Stimulated activated CD8-positive, alpha-beta memory T cell treated with anti-CD3 and anti-CD28 coated beads, Interleukin-4, amount 100 ng/mL, for 24 hours (primary cell): ENCODE measurements at places on chromosomes 13 and 19.

DNA sequence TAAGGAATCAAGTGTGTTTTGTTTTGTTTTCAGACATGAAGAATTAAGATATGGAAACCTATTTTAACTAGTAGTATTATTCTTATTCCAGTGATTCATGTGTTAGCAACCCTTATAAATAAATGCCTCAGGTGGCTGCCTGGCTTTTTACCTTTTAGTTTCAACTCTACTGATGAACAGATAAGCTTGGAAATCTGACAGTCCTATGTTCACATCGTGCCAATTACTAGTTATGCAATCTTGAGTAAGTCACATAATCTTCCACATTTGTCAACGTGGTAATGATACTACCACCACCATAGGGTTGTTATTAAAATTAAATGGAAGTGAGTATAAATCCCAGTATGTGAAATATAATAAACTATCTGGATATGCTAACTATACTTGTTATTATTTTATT, 64.3 kb downstream of the TBC1D4 start:
- no peak for DNase-seq

DNA sequence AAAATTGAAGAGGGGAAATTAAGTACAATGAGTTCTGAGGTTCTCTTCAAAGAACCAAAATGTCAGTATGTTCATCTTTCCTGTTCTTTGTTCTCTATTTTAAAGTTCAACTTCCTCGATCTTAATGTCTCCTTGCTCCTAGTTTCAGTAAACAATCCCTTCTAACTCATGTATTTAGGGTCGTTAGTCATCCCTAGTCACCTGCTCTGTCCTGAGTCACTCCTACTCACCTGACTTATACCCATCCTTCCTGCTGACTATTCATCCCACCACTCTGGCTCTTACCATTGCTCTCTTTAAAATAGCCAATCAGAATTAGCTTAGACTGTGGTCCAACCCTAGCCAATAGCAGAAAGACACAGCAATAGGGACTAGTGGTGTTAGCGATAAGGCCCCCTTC, 24.3 kb downstream of the ZNF90 start:
- DNase-seq = no peak

- DNase-seq = no peak
Observed at GRCh38 chr13:96238241-96238640, 148.3 kb downstream of the HS6ST3 start.

- DNase-seq = peak; percentile 72
Observed at GRCh38 chr19:44002566-44003460, at the start of gene ZNF230. Gene ZNF230, plus strand, starts transcription at chr19:44002957. Its CDS starts 4,122 bp downstream, at chr19:44007079.

- DNase-seq = no peak
Observed at GRCh38 chr13:92717857-92718256, 508.8 kb upstream of the GPC6 start.

DNA sequence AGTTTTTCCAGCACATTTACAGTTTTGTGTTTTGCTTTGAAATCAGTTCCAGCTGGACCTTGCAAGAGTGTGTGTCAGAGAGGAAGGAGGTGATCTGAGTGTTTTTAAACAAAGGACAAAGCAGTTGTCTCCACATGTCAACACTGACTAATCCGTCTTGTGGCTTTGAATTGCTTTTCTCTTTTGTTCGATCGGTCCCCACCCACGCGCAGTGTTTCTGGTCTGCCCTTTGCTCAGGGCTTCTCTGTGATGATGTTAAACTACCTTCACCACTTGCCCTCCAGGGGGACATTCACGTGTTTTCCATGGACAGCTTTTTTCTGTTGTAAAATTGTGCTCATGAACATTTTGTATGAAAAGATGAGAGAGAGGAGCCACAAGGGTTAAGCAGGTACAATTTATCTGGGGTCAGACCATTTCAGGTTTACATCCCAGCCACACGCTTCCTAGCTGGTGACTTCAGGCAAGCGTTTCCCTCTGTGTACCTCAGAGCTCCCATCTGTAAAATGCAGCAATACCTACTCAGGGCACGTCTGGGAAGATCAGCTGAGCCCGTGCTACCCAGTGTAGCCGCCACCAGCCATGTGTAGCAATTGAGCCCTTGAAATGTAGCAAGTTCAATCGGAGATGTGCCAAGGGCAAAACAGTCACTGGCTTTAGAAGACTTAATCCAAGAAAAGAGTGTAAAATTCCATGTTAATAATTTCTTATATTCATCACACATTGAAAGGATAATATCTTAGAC, 13.5 kb upstream of the PLA2G4C start:
- peak; percentile 29 for DNase-seq

GRCh38 chr19:24074720-24075454, 12.1 kb upstream of the ZNF254 start:
- DNase-seq = no peak

GRCh38 chr19:53958168-53958571, 4.6 kb upstream of the CACNG8 start:
- DNase-seq = no peak

- DNase-seq = no peak
Observed at GRCh38 chr13:111322916-111323331, 2.5 kb downstream of the TEX29 start.

GRCh38 chr19:13770013-13770635, 4.1 kb upstream of the C19orf53 start:
- no peak for DNase-seq

GRCh38 chr13:110942248-110942981, 27.5 kb upstream of the ANKRD10 start:
- DNase-seq = peak; percentile 17

DNA sequence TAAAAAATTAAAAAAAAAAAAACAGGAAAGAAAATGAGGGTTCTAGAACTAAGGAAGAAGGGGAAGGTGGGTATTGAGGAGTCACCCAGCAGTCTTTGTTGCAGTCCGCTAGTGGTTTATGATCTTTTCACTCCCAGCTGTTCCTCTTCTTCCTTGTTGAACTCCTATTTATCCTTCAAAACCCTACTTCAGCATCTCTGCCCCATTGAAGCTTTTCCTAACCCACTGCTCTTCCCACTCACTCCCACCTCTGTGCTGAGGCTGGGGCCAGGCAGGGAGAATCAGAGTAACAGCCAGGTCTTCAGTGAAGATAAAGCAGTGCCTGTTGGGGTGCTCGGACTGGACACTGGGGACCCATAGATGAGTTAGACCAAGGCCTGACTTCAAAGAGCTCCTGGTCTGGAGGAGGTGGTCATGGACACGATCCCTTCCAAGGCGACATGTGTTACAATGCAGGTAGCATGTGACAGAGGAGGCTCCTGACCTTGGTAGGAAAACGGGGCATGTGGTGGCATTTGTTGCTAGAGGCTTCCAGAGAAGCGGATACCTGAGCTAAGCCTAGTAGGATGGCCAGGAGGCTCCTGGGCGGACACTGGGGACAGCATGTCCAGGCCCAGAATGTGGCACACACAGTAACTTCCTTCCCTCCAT, 11.4 kb downstream of the RUVBL2 start:
- no peak for DNase-seq

- no peak for DNase-seq
Observed at GRCh38 chr13:97853550-97853949, 99.9 kb upstream of the IPO5 start.

- DNase-seq = no peak
Observed at GRCh38 chr13:79724348-79725103, 243.6 kb downstream of the NDFIP2 start.

DNA sequence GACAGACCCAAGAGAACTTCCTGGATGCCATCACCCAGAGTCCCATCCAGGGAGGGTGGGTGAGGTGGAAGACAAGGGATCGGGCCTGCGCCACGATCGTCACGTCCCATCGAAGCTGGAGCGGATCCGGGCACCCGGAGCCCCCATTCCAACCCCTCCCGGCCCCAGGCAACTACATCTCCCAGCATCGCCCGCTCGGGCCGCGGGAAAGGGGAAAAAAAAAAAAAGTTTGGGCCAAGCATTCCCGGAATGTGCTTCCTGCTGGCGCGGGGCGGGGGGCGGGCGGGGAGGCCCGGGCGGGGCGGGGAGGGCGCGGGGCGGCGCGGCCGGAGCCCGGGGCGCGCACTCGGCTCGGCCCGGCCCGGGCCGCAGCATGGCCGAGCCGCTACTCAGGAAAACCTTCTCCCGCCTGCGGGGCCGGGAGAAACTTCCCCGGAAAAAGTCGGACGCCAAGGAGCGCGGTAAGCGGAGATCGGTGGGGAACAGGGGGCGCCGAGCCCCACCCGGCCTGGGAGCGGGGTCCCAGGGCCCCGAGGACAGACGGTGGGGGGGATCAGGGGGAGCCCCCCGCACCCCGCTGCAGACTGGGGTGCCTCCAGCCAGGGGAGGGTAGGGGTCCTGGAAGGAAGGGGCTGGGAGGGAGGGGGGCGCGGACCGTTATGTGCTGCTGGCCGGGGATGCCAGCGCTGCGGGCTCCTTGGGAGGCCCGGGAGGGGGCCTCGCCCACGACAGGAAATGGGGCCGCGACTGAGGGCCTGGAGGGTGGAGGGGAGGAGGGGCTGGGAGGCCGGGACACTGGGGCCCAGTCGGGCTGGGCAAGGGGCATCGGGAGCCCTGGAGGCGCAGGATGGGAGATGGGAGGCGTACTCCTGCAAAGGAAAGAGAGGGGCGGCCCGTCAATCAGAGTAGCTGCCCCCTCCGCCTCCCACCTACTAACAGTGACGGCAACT, at the start of gene SYDE1:
Gene SYDE1, plus strand, starts transcription at position 341 of the 950 bp plus-strand sequence. Its CDS starts 33 bp downstream, at position 374.
- DNase-seq = peak; percentile 30

DNA sequence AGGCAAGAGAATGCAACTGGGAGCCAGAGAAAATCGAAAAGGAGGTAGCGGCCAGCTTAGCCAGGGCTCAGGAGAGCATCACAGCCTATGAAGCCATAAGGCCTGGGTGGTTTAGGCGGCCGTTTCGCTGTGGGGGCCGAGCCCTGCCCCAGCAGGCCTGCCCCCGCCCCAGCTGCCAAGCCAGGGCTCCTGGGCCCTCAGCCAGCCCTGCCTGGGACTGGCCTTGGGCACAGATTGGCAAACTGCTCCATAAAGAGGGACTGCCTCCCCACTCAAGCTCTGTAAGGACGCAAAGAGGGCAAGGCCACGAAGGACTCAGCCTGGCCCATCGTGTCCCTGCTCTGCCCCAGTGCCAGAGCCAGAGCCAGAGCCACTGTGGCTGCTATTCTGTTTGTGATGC, 10.2 kb downstream of the ZNF653 start:
- no peak for DNase-seq

- DNase-seq = no peak
Observed at GRCh38 chr19:29967623-29968022, 25.6 kb downstream of the URI1 start.

DNA sequence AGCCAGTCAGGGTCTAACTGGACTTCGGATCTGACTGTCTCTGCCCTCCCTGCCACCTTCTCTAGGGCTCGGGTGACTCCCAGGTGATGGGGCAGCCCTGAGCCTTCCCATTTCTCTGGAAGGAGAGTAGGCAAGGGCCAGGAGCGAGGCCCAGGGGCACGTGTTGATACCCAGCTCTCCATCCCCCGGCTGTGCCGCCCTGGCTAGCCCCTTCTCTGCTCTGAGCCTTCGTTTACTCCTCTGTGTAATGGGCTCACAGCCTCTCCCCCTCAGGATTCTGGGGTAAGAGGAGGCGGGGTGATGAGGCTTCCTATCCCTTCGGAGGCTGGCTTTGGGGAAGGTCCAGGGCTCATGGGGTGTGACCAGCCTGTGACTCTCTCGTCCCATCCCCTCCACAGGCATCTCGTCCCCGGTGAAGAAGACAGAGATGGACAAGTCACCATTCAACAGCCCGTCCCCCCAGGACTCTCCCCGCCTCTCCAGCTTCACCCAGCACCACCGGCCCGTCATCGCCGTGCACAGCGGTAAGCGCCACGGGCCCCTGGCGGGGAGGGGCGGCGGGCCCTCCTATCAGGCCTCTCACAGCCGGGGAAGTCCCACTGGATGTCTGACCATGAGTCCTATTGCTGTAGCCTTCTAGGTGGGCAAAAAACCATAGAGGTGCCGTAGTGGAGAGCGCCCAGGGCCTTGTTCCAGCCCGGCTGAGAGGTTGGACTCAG, 31.6 kb downstream of the SMIM24 start:
- no peak for DNase-seq

- no peak for DNase-seq
Observed at GRCh38 chr13:58059624-58060023, 428.1 kb downstream of the PCDH17 start.

DNA sequence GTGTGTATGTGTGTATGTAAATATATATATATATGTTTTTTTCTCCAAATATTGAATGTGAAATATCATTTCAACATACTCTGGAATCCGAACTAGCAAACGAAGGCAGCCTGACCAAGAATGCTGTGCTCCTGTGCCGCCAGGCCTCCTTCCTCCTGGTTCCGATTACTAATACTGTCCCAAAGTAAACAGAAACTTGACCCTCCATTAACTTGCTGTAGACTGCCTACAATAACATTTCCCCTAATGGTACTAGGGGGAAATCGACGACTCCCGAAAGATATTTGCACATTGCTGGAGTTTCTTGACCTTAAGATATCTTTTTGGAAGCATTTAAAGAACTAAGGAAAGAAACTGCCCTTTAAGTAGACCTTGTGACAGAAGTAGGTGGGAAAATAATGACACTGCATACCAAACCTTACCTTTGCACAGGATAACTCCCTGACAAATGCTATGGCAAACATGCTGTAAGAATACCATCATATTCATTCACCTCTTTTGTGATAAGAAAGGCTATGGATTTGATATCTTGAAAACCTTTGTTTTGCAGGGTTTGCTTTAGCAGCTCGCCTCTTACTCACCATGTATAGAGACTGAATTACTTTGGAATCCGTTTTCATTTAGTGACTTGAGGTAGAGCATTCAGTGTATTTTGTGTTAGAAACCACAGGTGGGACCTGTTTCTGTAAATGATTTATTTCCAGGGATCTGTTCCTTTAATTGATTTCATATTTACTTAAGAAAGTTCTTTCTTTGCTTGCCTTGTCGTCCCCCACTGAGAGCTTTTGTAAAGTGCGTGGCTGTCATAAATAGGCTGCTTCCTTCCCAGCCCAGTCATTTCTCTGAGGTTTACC, 80.1 kb downstream of the KLF5 start:
- no peak for DNase-seq

- no peak for DNase-seq
Observed at GRCh38 chr19:29855087-29855486, 43.3 kb downstream of the CCNE1 start.

GRCh38 chr19:43572171-43572588, 3.1 kb downstream of the XRCC1 start:
- DNase-seq = no peak

- DNase-seq = no peak
Observed at GRCh38 chr13:94394723-94395122, 84.8 kb downstream of the DCT start.

- no peak for DNase-seq
Observed at GRCh38 chr13:99263126-99263785, 5.1 kb upstream of the GPR18 start.

- DNase-seq = no peak
Observed at GRCh38 chr19:41031916-41032315, 40.8 kb downstream of the CYP2B6 start.

DNA sequence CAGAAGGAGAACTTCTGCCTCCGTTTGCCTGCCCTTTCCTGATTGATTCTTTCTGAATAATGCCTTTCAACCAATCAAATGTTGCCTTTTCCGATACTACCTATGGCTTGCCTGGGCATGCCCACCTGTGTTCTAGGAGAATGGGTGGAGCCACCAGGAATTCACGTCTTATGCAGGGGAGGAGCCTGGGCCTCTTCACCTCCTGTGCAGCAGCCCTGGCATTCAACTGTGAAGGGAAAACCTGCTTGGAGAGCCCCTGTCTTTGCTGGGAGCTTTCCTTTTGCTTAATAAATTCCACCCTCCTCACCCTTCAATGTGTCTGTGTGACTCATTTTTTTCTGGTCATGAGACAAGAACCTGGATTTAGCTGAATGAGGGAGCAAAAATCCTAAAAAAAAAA, 730.7 kb downstream of the UQCRFS1 start:
- DNase-seq = no peak

- no peak for DNase-seq
Observed at GRCh38 chr19:10004617-10005016, 5.7 kb downstream of the COL5A3 start.

GRCh38 chr19:15236886-15237285, 4.6 kb upstream of the EPHX3 start:
- no peak for DNase-seq

GRCh38 chr19:4472174-4472974, at the start of gene HDGFL2:
Gene HDGFL2, plus strand, starts transcription at chr19:4472297. Its CDS starts 54 bp downstream, at chr19:4472351.
- DNase-seq = no peak
